ENCODE measurements at places on chromosomes 16 and 17. TPM values are rescaled to one million over a fixed set of nuclear protein-coding genes. Genes with fewer than 3 reads are reported as not detected.

The C17orf100 gene
- total RNA-seq: 1.2 TPM

The SUZ12 gene
- 54.7 TPM for total RNA-seq

The HMOX2 gene
- total RNA-seq: 49.3 TPM

DNA sequence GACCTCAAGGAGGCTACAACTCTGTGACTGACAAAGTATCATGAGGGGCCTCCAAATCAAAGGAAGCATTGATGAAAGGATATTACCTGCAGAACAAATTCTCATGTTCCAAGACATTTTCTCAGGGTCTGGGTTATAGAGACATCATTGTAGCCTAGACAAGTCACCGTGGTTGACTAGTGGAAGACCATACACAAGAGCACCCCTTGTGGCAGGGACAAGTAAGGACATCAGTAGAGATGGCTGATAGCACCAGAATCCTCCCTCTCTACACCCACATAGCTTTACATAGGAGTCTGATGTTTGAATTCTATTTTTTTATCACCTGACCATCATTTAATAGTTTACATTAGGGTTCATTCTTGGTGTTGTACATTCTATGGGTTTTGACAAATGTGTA, 32.5 kb upstream of the CDH8 start:
- no peak for DNase-seq

- DNase-seq: peak; percentile 96
These were observed 956 bp upstream of the CHD3 start for GRCh38 chr17:7887482-7888183.
